GM10248 (cell line): ENCODE measurements at places on chromosomes 1 and 21.

GRCh38 chr1:147723691-147724323 is 36.6 kb downstream of the GJA5 start:
- DNase-seq: no peak

DNA sequence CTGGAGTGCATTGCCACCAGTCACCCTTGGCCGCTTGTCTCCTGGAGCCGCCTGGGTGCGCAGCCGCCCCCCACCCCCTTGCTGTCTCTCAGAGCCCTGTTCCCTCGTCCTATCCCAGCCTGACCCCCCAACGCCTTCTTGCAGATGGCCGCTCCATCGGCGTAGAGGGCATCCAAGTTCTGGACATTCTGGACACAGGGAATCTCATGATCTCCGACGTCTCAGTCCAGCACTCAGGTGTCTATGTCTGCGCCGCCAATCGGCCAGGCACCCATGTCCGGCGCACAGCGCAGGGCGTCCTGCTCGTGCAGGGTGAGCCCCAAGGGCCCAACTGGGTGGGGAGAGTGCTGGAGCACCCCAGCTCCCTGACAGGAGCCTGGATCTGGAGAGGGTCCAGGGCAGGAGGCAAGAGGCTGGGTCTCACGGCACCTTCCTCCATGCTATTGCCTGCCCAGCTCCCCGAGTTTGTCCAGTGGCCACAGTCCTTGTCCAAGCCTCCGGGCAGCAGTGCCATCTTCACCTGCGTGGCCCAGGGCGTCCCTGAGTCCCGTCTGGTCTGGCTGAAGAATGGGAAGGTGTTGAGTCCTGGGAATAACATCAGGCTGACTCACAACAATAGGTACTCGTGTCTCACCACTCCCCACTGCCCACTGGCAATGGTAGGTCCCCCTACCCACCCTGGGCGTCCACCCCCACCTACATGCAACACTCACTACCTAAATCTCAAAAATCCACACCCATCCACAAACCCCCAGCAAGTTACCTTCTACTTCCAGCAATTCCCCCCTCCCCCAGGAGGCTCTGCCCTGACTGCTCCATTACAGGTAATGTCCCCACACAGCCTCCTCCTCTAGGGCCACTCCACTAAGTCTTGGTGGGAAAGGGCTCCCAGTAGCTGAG is 24.6 kb downstream of the SLC27A3 start:
- no peak for DNase-seq

GRCh38 chr1:86811142-86811924 is 102.6 kb downstream of the SELENOF start:
- DNase-seq: no peak

DNA sequence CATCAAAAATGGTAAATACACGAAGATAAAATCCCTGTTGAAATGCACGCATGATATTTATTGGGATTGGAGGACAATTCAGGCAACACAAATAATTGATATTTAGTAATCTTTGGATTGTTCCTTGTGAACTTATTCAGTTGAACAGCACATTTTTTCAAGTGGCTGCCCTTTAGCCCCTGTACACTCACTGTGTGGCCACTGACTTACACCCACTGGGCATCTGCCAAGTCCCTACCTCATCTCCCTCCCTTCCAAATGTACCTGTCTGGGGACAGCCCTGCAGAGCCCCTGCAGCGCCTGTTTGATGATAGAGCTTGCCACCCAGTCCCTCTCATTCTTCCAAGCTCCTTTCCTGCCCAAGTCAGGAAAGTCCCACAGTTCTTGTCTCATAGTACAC is 154.3 kb downstream of the GLUL start:
- DNase-seq: no peak

DNA sequence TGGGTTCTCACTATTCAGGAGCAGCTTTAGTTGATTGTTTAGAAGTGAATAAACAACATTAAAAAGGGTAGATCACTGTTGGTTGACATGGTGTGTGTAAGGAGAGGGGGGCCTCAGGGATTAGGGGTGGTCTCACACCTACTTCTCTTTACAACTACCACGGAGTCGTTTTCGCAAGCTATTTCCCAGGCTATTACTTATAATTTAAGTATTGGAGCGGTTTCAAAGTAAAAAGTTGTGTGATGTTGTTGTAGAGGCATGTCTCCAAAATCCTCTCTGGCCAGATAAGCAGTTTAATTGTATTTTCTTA is 1.3 kb downstream of the GPSM2 start:
- DNase-seq: no peak

GRCh38 chr1:100422065-100422464 is 69.8 kb downstream of the CDC14A start:
- DNase-seq: no peak

DNA sequence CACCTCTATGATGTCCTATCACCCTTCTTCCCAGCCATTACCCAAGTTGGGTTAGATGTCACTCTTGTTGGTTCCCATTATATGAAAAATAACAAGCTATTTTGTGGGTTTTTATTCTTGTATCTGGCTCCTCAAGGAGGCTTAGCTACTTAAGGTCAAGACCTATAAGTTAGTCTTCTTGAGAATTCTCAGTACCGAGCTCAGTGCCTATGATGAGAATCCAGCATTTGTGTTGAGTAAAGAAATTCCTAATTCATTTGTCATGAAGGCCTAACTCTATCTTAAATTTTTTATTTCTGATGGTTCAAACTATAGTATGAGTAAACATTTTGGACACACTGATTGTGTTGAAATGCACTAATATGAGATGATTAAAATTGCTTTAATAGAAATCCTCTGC is 15.9 kb downstream of the NUF2 start:
- DNase-seq: no peak

DNA sequence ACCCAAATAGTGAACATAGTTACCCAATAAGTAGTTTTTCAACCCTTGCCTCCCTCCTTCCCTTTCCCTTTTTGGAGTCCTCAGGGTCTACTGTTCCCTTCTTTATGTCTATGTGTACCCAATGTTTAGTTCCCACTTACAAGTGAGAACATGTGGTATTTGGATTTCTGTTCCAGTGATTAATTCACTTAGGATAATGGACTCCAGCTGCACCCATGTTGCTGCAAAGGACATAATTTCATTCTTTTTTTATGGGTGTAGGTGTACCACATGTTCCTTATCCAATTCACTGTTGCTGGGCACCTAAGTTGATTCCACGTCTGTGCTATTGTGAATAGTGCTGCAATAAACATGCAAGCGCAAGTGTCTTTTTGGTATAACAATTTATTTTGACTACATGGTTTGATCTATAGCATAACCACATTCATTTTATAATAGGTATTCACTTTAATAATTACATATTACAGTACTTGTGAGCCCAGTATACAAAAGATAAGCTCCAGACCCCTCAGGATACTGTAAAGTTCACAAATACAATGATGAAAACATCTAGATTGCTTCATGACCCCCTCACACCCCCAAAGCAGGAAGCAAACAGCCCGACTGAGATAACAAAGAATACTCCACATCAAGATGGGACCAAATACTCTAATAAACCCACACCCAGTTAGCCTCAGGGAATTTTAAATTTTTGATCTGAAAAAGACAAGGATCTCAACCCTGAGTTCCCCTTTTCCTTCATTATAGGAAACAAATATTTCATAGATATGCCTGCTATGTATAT is 45.3 kb downstream of the PUM1 start:
- no peak for DNase-seq

DNA sequence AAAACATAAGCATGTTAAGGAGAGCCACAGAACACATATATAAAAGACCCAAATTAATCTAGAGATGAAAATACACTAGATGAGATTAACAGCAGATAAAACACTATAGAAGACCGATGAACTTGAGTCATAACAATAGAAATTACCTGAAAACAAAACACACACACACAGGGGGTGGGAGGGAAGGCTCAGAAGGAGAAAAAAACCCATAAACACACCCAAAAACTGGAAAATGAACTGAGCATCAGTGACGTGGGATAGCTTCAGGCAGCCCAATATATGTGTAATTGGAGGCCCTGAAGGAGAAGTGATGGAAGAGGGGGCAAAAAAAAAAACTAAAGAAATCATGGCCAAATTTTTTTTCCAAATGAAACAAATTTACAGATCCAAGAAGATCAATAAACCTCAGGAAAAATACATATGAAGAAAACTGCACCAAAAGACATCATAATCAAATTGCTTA is 11.4 kb downstream of the ALDH9A1 start:
- DNase-seq: no peak
